ENCODE measurements at places on chromosomes 11 and 22.

DNA sequence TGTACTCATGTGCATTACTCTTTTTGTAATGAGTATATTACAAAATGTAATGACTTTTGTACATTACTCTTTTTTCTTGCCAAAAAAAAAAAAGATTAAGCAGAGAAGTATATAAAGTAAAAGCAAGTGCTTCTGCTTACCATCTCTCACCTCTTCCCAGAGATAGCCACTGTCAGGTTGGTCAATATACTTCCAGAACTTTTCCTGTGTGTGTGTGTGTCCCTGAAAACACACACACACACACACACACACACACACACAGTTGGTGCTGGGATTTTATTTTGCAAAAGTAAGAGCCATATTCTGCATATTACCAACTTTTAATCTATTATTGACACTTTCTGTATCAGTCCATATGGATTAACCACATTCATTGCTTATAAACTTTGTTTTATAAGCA lies 2.5 kb downstream of the IGLL5 start:
- no peak for DNase-seq

DNA sequence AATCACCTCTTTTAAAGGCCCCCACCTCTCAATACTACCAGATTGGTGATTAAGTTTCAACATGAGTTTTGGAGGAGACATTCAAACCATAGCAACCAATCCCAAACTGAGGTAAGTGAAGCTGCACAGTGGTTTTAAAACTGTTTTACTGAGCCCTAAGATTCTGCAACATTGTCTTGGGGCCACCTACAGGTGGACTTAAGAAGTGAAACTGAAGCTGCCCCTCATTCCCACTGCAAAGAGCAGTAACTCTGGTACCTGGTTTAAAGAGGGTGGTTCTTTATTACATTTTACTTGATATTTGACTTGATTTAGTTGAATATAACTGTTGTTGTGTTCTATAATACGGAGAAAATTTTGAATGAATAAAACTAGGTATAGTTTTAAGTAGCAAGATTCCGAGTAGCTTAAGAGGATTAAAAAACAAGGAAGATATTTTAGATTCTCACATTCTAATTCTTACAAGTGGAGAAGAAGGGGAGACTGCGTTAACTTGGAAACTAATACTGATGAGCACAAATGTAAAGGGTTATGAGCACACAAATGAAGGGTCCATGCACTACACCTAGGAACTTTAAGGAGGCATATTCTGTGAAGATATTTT lies 26.7 kb downstream of the SYT9 start:
- DNase-seq = no peak

- DNase-seq = no peak
Measured at GRCh38 chr11:112087212-112087611, 539 bp downstream of the SDHD start.

- no peak for DNase-seq
Measured at GRCh38 chr11:46015941-46016340, 93.5 kb downstream of the LARGE2 start.

DNA sequence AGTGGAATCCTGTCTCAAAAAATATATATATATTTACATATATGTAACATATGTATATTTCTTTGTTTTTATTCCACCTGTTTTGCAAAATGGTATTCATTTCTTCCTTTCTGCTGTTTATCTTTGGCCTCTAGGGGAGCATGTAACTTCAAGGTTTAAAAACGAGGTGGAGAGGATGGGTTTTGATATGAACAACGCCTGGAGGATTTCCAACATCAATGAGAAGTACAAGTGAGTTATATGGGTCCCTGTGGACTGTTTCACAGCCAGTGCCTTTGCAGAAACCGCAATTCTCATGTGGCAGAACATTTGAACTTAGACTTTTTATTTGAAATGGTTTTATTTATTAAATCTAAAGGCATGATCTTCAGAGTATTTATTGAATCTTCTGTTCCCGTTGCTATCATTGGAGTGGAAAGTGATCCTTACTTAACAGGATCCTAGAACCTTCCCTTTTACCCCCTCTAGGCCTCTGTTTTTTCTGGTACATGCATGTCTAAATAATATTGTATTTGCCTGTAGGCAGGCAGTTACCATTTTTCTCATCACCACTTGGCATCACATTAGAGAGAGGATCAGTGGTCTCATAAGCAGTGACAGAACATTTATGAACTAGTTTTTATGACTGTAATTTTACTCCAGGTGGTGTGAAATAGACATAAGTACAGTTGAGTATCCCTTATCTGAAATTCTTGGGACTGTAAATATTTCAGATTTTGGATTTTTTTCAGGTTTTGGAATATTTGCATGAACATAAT lies 81.5 kb upstream of the HORMAD2 start:
- DNase-seq = no peak

- DNase-seq = no peak
Measured at GRCh38 chr11:57150454-57150917, 31.3 kb upstream of the LRRC55 start.

DNA sequence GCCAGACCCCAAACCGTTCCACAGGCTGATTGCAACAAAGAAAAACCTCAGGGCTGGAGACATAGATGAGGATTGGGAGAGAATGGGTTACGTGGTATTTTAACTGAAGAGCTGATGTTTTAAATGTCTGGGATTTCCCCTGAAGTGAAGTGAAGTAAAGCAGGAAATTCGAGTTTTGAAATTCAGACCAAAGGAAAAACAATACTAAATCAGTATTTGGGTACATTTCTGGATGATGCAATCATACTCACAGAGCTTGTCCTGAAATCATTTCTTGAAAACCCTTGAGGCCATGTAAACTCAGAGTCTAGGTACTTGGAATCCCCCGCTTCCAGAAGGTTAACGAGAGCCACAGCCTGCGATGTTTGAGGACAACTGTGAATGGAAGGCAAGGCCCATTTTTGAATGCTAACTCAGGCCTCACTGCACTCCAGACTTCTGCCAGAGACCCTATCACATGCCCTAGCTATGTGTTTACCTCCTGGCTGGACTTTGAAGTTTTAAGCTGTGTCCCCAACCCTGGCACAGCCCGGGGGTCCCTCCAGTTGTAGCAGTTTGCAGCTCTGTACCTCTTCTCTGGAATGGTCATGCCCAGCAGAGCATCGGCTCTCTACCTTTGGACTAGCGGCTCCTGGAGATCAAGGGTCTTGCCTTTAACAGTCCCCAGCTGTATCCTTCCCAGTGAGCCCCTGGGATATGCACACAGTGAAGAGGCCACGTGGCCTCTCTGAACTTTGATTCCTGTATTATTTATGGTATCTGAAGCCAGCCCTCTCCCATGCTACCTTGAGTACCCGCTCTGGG lies 5.4 kb upstream of the FTH1 start:
- DNase-seq = peak; percentile 72

DNA sequence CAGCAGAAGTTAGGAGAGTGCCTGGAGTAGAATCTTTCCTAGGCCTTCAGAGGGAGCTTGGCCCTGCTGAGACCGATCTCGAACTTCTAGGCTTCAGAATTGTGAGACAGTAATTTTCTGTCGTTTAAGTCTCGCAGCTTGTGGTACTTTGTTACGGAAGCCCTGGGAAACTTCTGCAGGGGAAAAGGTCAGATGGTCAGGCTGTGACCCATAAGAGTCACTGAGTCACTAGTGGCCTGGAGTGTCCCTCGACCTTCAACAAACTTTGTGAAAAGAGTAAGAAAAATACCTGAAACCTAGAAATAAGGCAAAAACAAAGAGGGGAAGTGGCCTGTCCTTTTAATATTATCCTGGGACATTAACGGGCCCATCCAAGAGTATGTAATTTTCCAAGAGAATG lies 34.6 kb downstream of the CSNK2A3 start:
- DNase-seq = no peak

- DNase-seq = no peak
Measured at GRCh38 chr11:69301455-69302401, 7.8 kb downstream of the MYEOV start.

- DNase-seq = peak; percentile 90
Measured at GRCh38 chr22:30471616-30472318, at the start of gene SEC14L3. Gene SEC14L3 (minus strand): TSS chr22:30472017. CDS start chr22:30471958, 59 bp downstream.

- no peak for DNase-seq
Measured at GRCh38 chr11:10692531-10693115, 932 bp downstream of the IRAG1 start.

- DNase-seq = peak; percentile 41
Measured at GRCh38 chr11:111422494-111423249, 43.6 kb upstream of the POU2AF1 start.

GRCh38 chr11:120613264-120614226 lies 102.0 kb downstream of the GRIK4 start:
- DNase-seq = no peak

GRCh38 chr11:93813974-93814373 lies 29.9 kb downstream of the MED17 start:
- DNase-seq = no peak

- DNase-seq = no peak
Measured at GRCh38 chr11:61007956-61008896, 36.7 kb downstream of the CD6 start.

GRCh38 chr22:49357661-49358440 lies 469.8 kb downstream of the BRD1 start:
- DNase-seq = no peak

- DNase-seq = peak; percentile 74
Measured at GRCh38 chr22:21646608-21647590, 4.8 kb downstream of the SDF2L1 start.

DNA sequence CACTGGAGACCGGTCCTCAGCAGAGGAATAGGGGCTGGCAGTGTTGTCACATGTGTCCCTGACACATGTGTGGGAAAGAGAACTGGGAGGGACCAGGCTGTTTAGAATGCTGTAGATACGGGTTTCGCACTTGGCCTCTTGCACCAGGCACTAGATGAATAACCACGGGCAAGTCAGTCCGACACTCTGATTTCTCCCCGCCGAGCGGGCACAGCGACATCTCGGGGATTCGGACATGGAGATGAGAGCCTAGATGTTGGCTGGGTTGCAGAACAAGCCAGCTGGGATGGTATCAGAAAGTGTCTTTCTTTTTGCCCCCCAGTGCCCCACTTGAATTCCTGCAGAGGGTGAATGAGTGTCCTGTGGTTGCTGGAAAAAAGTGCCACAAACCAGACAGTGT lies 115.9 kb upstream of the SLC22A12 start:
- DNase-seq = no peak

DNA sequence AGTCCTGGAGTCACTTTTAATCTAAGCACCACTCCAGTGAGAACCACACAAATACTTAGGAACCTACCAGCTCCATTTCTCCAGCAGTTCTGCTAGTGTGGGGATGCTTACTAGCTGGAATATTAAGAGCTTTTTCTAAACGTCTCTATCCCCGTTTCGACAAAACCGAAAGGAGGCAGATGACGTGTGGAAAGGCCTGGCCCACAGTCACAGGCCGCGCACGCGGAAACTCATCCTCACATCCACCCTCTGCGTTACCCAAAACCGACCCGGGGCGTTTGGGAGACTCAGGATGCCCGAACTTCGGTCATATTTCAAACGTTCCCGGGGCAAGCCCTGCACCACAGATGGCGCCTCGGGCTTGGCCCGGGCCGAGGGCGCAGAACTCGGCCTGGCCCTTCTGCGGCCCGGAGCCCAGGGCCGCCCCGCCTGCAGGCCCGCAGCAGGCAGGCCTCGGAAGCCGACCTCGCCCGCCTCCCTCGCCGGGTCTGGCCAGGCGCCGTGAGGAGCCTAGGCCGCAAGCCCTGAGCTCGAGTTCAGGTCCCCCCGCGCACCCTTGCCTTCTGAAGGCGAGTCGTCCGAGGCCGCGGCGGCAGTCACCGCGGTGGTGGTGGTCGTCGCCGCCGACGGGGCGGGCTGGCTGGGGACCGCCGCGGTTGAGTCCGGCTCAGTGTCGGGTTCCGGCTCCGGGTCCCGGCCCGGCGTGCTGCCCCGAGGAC lies 473 bp downstream of the FNBP4 start:
- peak; percentile 76 for DNase-seq

GRCh38 chr11:6249770-6250555 lies 9.7 kb upstream of the CCKBR start:
- peak; percentile 60 for DNase-seq

GRCh38 chr11:45410391-45411227 lies 124.5 kb upstream of the SYT13 start:
- no peak for DNase-seq

DNA sequence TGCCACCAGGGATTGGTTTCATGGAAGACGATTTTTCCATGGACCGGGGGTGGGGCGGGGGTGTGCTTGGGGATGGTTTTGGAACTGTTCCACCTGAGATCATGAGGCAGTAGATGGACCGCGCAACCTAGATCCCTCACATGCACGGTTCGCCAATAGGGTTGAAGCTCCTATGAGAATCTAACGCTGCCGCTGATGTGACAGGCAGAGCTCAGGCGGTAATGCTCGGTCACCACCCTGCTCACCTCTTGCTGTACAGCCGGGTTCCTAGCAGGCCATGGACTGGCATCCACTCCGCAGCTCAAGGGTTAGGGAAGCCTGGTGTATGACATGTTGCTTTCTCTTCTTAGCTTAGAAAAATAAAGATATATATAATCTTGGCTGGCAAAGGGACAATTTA lies 22.0 kb downstream of the RBX1 start:
- DNase-seq = no peak

Data from right lobe of liver (tissue), 6 donors.